ENCODE measurements at places on chromosomes 5 and 9.

DNA sequence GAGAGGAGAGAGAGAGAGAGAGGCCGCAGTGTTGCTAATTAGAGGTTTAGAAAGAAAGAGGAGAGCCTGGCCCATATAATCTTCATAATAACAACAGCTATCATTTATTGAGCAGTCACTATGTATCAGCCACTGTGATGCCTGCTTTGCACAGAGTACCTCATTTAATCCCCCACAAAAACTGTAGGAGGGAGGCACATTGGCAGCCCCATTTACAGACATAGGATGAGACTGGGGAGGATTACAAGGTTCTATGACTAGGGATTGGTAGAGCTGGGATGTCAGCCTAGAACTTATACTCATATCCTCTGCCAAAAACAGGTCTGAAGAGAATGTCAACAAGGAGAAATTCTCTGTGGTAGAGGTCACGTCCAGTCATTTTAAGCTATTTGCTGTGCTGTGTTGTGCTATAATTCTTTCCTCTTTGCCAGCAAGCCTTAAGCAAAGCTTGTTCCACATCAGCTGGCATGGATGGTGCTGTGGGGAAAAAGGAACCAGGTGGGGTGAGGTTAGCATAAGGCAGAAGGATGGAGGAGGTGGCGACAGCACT lies 6.7 kb upstream of the GCNT4 start:
- DNase-seq, result no peak

- DNase-seq, result no peak
Measured at GRCh38 chr9:123798195-123798594, 131.7 kb downstream of the DENND1A start.

DNA sequence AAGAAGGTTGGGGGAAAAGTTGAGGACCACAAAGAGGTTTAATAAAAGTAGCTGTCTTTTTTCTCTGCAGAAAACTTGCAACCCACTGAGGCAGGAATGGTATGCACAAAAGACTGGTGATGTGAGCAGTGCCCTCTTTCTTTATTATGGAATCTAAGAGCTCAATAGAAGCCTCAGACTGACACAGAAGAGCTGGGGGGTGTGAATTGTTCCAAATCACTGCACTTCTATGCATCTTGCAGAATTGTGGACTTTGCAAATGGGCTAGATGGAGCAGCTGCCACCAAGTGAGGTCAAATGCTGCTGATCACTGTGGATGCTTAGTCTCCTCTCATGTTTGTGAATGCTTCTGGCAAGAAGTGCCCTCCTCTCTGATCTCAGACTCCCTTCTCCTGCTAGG lies 227.1 kb downstream of the ZSWIM6 start:
- no peak for DNase-seq

- DNase-seq, result no peak
Measured at GRCh38 chr5:56003179-56003578, 8.4 kb upstream of the IL6ST start.

DNA sequence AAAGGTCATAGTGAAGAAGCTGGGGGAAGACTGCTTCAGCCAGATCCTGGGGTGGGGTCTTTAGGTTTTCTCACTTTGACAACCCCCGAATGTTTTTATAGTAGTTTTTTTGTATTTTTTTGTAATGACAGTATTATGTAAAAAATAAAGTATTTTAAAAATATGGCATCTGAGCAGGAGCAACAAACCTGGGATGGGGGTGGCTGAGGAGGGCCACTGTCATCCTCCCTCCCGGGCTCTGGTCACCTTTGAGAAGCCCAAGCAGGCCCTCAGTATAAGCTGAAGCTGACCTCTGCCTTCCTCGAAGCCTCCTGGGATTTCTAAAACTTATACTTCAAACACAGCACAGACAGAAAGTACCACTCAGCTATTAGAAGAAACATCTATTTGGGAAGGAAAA lies 8.7 kb downstream of the DNAJB5 start:
- DNase-seq, result no peak

GRCh38 chr9:119639287-119639955 lies 270.2 kb upstream of the BRINP1 start:
- DNase-seq, result no peak

- no peak for DNase-seq
Measured at GRCh38 chr9:136100700-136101614, 5.9 kb upstream of the NACC2 start.

- DNase-seq, result no peak
Measured at GRCh38 chr5:14110196-14110595, 32.9 kb upstream of the TRIO start.

DNA sequence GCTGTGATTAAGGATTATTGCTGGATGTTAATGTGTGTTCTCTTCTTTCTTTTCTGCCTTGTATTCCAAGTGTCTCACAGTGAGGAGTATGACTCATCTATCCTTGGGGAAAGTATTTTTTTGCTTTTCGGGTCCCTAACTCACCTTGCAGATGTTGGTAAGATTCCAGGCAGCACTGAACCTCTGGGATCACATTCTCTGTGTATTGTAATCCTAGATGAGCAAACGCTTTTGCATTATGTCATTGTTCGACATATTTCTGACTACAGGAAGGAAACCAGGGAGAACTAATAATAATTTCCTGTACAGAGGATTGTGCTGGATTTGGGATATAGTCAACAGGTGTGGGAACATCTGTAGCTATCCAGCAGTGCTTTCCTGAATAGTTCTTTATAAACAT lies 246.1 kb upstream of the TUT7 start:
- DNase-seq, result no peak

DNA sequence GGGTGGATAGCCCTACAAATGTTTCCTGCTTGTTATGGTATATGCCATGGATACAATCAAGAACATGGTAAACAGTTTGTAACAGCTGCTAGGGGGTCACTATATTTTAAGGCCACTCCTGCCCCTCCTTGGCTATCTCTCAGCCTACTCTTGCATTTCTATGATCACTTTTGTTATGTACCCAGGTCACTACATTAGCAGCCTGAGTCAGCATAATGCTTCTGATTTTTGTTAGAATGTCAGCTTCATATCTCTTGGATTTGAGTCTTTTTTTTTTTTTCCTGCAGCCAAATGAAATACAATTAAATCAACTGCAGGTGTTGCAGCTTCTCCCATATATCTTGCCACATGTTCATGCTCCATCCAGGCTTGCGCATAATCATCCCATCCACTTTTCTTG lies 629.7 kb upstream of the GRAMD2B start:
- no peak for DNase-seq

- no peak for DNase-seq
Measured at GRCh38 chr5:119379942-119380547, 24.2 kb downstream of the TNFAIP8 start.

- no peak for DNase-seq
Measured at GRCh38 chr5:143636931-143637528, 174.9 kb upstream of the HMHB1 start.
